GM23248 (cell line): ENCODE measurements at places on chromosomes 16 and 17.

GRCh38 chr17:34412965-34413441 lies 50.0 kb upstream of the CCL1 start:
- DNase-seq, result peak; percentile 39

DNA sequence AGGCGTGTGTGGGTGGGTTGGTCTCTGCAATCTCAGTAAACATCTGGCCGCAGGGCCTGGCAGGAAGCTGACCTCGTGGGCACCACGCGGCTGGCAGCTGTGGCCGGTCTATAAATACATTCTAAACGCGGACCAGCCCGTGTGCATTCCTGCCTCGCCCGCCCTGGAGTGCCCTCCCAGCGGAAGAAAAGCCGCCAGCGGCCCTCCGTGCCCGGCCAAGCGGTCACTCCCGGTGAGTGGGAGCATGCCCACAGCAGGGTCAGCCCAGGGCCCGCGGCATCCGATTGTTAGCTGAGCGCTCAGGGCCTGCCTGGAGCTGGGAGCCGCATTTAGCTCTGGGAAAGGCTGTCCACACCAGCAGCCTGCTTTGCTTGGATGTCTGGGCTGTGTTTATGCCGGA lies 10.3 kb downstream of the ZNF469 start:
- no peak for DNase-seq

DNA sequence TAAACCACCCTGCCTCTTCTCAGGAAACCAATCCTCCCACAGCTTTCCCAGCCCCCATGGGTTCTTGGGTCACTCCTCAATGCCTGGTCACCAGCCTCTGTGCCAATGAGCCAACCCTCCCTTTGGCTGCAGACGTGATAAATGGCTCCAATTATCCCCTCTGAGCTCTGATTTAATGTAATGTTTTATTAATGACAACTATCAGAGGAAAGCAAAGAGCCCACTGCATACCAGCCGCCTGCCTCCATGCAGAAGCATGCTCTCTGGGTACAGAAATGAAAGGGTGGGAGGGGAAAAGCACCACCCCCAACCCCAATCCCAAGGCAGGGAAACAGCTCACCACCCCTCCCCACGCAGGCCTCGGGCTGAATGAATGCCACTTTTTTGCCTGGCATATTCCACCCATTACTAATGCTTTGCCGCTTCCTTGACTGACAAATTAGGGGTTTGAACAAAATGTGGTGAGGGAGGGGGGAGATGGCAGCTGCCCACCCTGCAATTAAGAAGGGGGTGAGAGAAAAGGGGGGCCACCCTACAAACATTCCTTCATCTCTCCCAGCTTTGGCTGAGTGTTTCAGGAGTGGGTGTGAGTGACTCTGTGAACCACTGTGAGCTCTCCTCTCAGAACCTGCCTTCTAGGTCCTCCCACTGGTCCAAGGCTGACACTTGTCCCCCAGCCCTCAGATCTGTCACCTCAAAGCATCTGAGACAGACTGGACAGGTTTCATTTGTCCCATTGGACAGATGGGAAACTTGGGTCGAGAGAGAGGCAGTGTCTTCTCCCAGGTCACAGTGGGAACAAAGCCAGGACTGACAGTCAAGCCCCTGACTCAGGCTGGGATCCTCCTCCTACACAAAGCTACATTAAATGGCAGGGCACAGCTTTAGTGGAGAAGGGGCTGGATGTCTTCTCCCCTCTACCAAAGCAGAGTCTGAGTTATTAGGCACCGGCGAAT lies 161.5 kb downstream of the TMEM132E start:
- DNase-seq, result no peak

DNA sequence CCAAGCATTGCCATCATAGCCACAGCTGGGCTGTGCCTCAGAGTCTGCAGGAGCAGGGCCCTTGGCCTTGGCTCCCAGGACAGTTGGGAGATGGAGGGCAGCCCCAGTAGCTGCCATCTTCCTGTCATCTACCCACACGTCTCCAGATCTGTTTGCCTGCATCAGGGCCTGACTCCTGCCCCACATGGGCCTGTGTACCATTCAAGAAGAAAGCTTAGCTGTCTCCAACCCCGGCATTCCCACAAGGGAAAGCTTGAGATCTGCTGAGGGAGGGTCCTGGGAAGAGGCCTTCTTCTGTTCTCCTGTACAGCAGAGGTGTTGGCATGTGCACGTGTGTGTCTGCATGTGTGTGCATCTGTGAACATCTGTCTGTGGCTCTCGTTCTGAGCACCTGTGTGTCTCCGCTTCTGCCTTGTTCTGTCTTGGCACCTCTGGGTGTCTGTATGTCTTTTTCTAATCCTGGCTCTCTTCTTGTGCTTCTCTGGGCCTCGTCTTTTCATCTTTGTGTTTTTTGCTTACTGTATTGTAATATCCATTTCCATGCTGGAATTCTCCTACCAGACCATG lies 122.2 kb downstream of the MRM1 start:
- DNase-seq, result no peak

- DNase-seq, result no peak
Observed at GRCh38 chr17:58308173-58308984, 20.2 kb downstream of the TSPOAP1 start.
